ENCODE measurements at places on chromosomes 12 and 14.

- no peak for DNase-seq
Observed at GRCh38 chr14:63670692-63671091, 29.0 kb upstream of the WDR89 start.

- peak; percentile 27 for DNase-seq
Observed at GRCh38 chr12:110312581-110313360, 31.7 kb downstream of the ATP2A2 start.

GRCh38 chr14:58663494-58664111 lies 25.8 kb downstream of the DACT1 start:
- peak; percentile 75 for DNase-seq

DNA sequence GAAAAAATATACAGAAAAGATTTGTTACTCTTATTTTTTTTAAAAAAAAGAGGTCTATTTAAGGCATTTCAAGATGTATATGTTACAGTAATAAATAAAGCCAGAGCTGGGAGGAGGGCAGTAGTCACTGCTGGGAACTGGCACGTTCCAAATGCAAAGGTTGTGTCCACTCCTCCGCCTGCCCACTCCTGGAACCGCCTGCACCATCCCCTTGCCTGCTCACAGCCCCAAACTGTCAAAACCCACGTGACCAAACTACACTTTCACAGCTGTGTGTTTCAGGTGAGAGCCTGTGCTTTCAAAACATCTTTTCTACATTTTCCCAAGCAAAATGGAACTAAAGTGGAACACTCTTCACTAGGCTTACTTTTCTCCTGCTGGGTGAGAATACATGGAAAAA lies 160.4 kb downstream of the TTC7B start:
- DNase-seq: no peak

DNA sequence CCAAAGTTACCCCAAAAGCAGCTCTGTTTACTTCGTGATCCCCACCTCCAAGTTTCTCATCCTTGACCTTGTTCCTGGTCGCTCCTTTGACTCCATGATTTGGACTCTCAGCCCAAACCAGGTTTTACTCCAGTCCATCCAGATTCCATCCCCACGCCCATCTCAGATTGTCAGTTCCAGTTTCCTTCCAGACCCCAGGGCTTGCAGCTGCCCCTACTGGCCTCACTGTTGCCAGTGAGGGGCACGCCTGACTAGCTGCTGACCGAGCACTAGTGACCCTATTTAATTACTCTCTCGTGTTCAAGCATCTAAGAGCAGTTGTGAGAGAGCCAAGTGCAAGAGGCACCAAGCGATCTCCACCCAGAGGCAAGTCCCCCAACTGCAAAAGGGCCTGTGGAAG lies 155.1 kb upstream of the FUT8 start:
- DNase-seq: no peak

- DNase-seq: no peak
Observed at GRCh38 chr12:14387219-14387871, 21.9 kb downstream of the ATF7IP start.

- no peak for DNase-seq
Observed at GRCh38 chr12:56086096-56086495, 6.1 kb downstream of the ERBB3 start.

GRCh38 chr12:25236190-25236589 lies 14.5 kb downstream of the KRAS start:
- no peak for DNase-seq

GRCh38 chr14:71142375-71143038 lies 235.2 kb downstream of the PCNX1 start:
- peak; percentile 93 for DNase-seq

DNA sequence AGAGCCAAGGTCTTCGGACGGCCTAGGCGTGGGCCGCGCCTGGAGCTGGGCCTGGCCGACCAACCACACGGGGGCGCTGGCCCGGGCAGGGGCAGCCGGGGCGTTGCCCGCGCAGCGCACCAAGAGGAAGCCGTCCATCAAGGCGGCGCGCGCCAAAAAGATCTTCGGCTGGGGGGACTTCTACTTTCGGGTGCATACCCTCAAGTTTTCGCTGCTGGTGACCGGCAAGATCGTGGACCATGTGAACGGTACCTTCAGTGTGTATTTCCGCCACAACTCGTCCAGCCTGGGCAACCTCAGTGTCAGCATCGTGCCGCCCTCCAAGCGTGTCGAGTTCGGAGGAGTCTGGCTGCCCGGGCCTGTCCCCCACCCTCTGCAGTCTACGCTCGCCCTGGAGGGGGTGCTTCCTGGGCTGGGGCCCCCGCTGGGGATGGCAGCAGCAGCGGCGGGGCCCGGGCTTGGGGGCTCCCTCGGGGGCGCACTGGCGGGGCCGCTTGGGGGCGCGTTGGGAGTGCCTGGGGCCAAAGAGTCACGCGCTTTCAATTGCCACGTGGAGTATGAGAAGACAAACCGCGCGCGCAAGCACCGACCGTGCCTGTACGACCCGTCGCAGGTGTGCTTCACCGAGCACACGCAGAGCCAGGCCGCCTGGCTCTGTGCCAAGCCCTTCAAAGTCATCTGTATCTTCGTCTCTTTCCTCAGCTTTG lies 4.4 kb upstream of the SHMT2 start:
- DNase-seq: no peak

- DNase-seq: no peak
Observed at GRCh38 chr12:58896278-58896677, 24.0 kb downstream of the LRIG3 start.

DNA sequence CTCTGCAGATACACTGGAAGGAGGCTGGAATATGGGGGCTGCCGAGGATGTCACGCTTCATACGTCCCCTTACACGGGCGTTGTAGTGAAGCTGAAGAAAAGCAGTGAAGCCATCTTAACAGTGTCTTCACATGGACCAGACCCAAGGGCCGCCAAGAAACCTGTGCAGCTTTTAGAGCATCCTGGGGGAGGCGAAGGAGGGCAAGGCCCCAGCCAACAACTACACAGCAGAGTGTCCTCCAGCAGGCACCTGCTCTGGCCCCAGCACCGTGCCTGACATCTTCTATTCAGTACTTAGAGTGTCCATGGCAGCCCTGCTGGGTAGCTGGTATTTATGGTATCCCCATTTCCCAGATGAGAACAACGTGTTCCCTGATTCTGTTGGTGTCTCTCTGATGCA lies 48.9 kb upstream of the RIN3 start:
- DNase-seq: no peak

- DNase-seq: peak; percentile 21
Observed at GRCh38 chr14:102928412-102929240, 6.2 kb downstream of the AMN start.

DNA sequence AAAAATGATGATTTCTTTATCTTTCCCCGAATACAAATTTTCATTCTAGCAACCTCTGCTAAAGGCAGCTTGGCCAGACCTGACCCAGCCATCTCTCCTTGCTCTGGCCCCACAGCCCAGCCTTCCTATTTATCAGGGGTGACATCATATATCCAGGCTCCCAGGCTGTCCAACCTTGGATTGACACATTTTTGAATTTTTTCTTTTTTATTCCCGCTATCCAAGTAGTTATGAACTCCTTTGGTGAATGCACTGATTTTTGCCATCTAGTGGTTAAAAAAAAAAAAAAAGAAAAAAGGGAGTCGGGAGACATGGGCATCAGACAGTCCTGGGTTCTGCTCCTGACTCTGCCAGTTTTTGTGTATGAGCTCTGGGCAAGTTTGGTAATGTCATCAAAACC lies 120.5 kb downstream of the PTPN11 start:
- DNase-seq: no peak

DNA sequence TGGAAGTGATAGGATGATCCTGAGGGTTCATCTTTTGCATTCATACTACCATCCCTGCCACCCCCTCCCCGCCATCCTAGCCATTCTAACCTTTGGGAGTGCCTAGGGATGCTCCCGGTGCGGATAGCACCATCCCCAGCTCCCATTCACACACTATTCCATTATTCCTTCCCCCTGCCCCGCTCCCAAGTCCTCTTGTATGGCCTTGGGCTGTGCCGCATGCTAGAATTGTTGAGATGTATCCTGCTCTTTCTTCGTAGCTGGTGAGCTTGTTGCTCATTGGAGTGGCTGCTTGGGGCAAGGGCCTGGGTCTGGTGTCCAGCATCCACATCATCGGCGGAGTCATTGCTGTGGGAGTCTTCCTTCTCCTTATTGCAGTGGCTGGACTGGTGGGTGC lies 644 bp downstream of the TSPAN31 start:
- no peak for DNase-seq

DNA sequence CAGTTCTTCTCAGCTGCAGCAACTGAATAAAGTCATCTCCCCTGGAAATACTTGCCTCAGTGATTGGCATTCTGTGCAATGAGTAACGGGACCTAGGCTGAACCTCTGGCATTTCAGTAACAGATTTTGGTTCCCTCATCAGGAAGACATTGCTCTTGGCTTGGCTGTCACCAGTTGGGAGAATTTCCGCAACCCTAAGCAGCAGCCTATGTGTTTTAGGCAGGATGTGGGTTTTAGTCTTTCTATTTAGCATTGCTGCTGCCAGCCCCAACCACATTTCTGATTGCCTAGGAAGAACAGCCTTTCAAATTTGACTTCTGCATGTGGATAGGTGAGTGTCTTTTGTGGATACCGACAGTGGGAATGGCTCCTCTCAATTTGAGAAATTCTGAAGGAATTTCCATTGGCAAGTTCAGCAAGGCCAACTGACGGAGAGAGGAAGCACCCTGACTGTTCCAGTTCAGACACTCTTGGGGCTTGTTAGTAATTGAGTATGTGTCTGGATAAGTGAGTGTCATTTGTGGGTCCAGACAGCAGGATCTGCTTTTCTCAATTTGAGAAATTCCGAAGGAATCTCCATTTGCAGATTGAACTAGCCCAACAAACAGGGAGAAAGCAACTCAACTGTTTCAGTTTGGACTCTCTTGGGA lies 19.0 kb upstream of the CLEC2A start:
- DNase-seq: no peak

DNA sequence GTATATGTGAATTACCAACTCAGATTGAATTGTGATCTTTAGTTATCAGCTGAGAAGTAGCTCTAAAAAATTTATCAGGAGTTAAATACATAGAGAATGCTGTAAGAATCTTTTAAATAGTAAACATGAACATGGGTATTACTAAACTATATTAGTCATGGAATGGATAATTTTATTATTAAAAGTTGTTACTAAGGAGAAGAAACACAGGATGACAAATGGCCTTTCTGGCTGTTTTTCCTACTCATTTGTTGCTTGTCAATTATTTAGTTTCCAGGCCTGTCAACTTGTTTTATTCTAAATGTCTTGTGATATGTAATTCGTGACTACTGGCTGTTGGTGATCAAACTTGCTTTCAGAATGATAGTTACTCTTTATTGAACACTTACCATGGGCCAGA lies 58.7 kb downstream of the KTN1 start:
- DNase-seq: no peak

DNA sequence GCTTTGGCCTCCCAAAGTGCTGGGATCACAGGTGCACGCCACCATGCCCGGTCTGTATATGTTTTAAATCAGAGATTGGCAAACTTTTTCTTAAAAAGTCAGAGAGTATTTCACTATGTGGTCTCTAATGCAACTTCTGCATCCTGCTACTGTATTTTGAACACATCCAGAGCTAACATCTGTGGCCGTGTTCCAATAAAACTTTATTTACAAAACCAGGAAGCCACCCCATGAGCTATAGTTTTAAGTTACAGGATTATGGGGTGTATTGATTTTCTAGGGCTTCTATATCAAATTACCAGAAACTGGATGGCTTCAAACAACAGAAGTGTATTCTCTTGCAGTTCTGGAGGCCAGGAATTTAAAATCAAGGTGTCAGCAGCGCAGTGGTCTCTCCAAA lies 5.3 kb upstream of the RBM19 start:
- no peak for DNase-seq

GRCh38 chr14:101151927-101152305 lies 248.4 kb upstream of the RTL1 start:
- DNase-seq: no peak

DNA sequence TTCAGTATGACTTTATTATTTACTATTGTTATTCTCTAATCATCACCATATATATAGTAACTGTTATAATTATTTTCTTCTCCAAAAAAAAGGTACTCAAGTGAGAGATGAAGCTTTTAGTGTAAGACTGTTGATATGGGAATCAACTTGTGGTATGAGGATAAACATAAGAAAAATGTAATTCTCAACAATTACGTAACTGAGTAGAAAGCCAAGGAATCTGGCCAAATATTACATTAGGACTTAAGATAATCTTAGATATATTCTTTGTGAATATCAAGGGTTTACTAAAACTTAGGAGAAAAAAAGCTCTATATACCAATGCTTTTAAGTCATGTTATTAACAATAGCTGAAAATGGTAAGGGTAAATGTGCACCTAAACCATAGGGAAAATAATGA lies 13.3 kb downstream of the SENP1 start:
- no peak for DNase-seq

- no peak for DNase-seq
Observed at GRCh38 chr12:24864796-24865125, 84.1 kb downstream of the BCAT1 start.

GRCh38 chr12:53694756-53695151 lies 18.9 kb upstream of the ATP5MC2 start:
- DNase-seq: no peak

- no peak for DNase-seq
Observed at GRCh38 chr12:123000578-123000977, 20.1 kb downstream of the ARL6IP4 start.
